ENCODE measurements at places on chromosomes 5 and 9.

GRCh38 chr5:39283231-39283818 lies 64.0 kb upstream of the FYB1 start:
- DNase-seq = peak; percentile 63

DNA sequence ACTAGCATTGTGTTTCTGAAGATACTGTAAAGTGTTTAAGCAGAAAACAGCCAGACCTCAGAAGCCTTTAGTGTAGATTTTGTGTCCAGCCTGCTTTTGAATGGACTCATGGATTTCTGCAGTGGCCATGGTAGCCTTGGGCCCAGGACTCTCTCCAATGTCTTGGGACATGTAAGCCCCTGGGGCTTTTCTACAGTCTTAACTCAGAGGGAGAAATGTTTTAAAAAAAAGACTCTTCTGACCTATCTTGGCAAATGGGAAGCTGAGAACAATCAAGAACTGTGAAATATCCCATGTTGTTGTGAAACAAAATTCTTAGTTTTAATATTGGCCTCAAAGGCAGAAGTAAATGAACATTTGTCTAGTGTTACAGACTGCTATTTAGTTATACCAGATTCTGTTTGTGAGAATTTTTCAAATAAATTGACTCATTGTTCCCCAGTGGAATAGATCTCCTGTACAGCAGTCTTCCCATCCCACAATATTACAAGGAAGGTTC lies 112.5 kb upstream of the DMAC1 start:
- DNase-seq = no peak

DNA sequence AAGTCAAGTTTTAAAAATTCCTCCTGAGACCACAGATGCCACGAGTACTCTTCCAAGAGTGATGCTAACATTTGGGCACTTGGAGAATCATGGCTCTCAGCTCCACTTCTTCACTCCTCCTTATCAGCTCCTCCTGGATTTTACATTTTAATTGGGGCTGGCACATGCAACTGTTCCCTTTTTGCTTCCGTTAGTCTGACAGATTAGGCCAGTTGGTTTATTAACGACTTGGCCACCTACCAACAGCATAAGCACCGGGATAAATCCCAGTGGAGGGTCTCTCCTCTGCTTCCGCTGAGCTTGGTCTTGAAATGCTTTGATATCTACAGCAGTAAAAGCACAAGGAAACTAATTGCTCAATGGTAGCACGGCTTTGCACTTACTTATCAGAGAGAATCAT lies 134.6 kb upstream of the RASEF start:
- no peak for DNase-seq

- no peak for DNase-seq
Measured at GRCh38 chr9:5112109-5112592, 73.3 kb downstream of the INSL6 start.

DNA sequence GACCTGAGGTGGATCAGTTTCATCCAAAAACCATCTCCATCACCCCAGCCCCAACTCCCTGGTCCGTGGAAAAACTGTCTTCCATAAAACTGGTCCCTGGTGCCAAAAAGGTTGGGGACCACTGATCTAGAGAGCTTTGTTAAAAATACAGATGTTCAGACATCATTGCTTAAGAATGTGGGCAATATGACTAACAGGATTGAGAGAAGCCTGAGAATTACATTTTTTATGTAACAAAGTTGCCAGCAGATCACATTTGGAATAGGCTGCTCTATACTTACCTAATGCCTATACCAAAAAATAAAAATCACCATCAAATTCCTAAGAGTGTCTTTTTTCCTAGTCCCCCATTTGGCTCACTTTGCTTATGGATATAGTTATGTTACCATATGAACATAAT lies 143.3 kb downstream of the RAPGEF6 start:
- DNase-seq = no peak

DNA sequence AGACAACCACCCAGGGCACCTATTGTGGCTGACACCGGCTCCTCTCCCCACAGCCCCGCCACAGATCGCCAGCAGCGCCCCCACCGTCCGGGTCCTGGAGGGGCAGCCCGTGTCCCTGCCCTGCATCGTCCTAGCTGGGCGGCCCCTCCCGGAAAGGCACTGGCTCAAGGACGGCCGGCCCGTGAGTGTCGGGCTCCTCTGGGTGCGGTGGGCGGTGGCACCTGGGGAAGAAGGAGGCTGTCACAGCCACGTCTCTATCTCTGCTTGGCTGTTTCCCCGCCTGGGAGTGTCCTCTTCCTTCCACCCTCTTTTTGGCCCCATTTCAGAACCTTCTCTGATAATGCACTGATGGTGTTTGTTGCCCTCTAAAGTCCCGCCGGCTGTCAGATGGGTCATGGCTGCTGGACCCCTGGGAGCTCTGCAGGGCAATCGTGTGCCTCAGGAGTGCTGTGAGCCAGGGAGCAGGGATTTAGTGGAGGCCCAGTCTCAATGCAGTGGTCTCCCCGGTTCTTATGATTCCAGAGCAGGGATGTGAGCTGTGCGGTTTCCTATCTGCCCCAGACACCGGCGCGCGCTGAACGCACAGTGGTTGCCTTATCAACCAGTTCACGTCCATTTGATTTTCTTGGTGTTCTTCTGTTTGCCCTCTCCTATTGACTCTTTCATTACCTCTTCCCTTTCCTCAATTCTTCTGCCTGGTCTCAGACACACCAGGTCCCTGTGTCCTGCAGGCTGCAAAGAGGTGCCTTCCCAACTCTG lies 55.3 kb downstream of the HMCN2 start:
- no peak for DNase-seq

GRCh38 chr5:34674187-34674586 lies 18.1 kb downstream of the RAI14 start:
- no peak for DNase-seq

Measured in HuH-7.5 (cell line).